Esophagus squamous epithelium (tissue), 5 donors: ENCODE measurements at places on chromosomes 6 and 20. TPM values are rescaled to one million over a fixed set of nuclear protein-coding genes. Genes with fewer than 3 reads are reported as not detected.

RAMACL gene
- total RNA-seq = 0.99 TPM

DNA sequence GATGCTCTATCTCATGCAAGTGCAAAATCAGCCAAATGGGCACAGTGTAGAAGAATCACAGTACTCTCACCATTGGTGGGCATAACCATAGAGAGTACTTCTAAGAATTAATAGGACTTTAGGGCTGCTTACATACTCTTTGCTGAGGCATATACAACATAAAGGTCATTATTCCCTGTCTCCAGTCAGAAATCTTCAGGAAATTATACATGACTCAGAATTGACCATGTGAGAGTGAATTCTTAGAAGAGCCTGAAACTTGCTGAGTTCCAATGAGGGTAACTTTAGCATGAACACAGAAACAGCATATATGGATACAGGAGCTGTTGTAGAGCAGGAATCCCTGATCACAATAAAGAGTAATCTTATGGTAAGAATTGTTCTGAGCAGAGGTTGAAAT lies 498.7 kb downstream of the TENT5A start:
- no peak for DNase-seq
- H3K4me3 ChIP-seq = no peak overlapping the region
- H3K36me3 ChIP-seq = no peaks in the 10 kb centered on the region
- H3K27ac ChIP-seq = no peak overlapping the region
- no peaks in the 10 kb centered on the region for H3K27me3 ChIP-seq

GRCh38 chr6:136783495-136784270 lies 8.6 kb downstream of the MAP3K5 start:
- H3K36me3 ChIP-seq = no peaks in the 10 kb centered on the region
- H3K4me1 ChIP-seq = peaks cover 32% of the 10 kb centered on the region
- H3K4me3 ChIP-seq = no peak overlapping the region
- peak overlapping the region; percentile 64 for H3K27ac ChIP-seq
- H3K27me3 ChIP-seq = no peaks in the 10 kb centered on the region

DNA sequence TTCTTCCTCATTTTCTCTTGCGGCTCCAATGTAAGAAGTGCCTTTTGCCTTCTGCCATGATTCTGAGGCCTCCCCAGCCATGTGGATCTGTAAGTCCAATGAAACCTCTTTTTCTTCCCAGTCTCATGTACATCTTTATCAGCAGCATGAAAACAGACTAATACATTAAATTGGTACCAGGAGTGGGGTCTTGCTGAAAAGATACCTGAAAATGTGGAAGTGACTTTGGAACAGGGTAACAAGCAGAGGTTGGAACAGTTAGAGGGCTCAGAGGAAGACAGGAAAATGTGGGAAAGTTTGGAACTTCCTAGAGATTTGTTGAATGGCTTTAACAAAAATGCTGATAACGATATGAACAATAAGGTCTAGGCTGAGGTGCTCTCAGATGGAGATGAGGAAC lies 316.7 kb upstream of the HS3ST5 start:
- H3K27ac ChIP-seq = no peak overlapping the region
- no peak for DNase-seq
- no peaks in the 10 kb centered on the region for H3K36me3 ChIP-seq
- H3K4me1 ChIP-seq = no peaks in the 10 kb centered on the region

GRCh38 chr20:33732166-33732970 lies 572 bp downstream of the ZNF341 start:
- H3K4me3 ChIP-seq = peak overlapping the region; percentile 82
- peaks cover 25% of the 10 kb centered on the region for H3K4me1 ChIP-seq
- H3K36me3 ChIP-seq = peaks cover 10% of the 10 kb centered on the region

DNA sequence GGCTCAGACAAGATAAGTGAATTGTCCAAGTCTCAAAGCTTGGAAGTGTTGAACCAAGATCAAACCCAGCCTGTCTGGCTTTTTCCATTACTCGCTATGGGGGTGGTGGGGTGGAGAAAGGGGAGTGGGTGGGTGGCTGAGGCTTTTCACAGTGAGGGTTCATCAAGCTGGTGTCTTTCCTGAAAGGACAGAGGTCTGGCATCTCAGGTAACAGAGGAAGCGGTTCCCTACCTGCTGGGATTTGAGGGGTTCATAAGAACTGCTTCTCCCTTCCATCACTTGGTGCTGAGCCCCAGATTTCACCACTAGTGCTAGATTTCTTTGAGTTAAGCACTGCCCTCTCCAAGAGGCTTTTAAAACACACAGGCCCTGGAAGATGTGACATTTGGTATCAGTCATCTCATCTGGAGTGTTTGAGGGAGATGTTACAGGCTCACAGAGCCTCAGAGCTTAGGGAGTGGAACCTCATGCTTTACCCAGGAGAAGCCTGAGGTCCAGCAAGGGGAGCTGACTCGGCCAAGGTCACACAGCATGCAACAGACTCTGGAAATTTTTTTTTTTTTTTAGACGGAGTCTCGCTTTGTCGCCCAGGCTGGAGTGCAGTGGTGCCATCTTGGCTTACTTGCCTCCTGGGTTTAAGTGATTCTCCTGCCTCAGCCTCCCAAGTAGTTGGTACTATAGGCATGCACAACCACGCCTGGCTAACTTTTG lies 6.0 kb upstream of the VEGFA start:
- no peak overlapping the region for H3K4me3 ChIP-seq
- no peak overlapping the region for H3K27ac ChIP-seq
- H3K36me3 ChIP-seq = no peaks in the 10 kb centered on the region
- peaks cover 6% of the 10 kb centered on the region for H3K4me1 ChIP-seq
- no peak for DNase-seq

SPDEF gene
- not detected for total RNA-seq

- H3K27me3 ChIP-seq = no peaks in the 10 kb centered on the region
- no peaks in the 10 kb centered on the region for H3K36me3 ChIP-seq
- H3K4me1 ChIP-seq = peaks cover 19% of the 10 kb centered on the region
- peak overlapping the region; percentile 97 for H3K4me3 ChIP-seq
- H3K27ac ChIP-seq = peak overlapping the region; percentile 74
Observed at GRCh38 chr20:3470208-3470626, 601 bp upstream of the ATRN start.

TRIM40 gene
- not detected for total RNA-seq

DNA sequence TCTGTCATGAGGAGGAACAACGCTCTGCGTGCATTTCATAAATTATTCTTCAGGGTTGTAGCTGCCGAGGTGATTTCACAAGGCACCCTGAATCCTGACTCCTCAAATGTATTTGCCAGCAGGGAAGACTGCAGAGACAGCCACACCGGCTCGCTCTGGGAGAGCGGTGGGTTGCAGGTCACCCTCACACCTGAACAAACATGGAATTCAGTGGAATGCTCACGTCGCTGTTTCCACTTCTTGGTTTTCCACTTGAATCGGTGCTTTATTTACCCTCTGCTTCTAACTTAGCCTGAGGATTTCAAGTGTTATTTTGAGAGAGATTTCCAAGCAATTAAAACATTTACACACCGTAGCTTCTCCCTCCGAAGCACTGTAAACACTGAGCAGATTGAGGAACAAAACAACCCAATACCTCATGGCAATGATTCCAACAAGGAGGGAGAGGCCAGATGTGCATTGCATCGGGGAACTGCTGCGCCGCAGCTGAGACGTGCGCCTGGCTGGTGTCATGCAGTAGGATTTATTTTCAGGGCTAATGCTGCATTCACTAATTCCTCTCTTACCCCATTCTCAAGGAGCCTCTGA lies 59.5 kb upstream of the GGTLC1 start:
- no peak overlapping the region for H3K4me3 ChIP-seq
- H3K27me3 ChIP-seq = no peaks in the 10 kb centered on the region
- no peaks in the 10 kb centered on the region for H3K36me3 ChIP-seq
- no peak overlapping the region for H3K27ac ChIP-seq

DNA sequence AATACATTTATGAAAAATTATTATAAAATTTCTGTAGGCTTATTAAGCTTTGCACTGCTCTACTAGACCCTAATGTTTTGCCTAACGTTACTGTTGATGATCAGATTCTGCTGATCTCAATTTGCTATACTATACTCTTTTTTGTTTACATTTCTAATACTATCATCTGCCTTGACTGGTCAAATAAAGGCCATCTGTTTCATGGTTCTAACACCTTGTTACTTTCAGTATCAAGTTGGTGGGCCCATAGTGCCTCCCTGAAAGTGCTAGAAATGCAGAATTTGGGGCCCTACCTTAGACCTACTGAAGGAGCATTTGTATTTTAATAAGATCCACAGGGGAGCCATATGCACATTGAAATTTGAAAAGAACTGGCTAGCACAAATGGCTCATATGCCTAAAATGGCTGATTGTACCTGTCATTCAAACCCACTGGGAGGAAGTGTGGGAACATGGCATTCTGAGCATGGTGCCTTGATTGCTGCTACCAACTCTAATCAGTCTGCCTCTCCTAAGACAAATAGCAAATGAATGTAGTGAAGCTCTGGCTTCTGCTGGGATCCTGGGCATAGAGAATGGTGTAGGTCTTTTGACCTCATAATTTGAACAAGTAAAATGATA lies 199.1 kb upstream of the BTBD3 start:
- no peak overlapping the region for H3K27ac ChIP-seq
- no peaks in the 10 kb centered on the region for H3K27me3 ChIP-seq
- no peak for DNase-seq
- no peaks in the 10 kb centered on the region for H3K36me3 ChIP-seq

FILIP1 gene
- total RNA-seq = 0.49 TPM

GRCh38 chr6:57224769-57225515 lies 2.8 kb upstream of the RAB23 start:
- no peak for DNase-seq

LTB gene
- total RNA-seq = 1.5 TPM

- no peak for DNase-seq
- H3K36me3 ChIP-seq = no peaks in the 10 kb centered on the region
- no peaks in the 10 kb centered on the region for H3K27me3 ChIP-seq
- no peak overlapping the region for H3K4me3 ChIP-seq
Observed at GRCh38 chr20:39676857-39677391, 714.8 kb downstream of the DHX35 start.

SNAI1 gene
- 1.3 TPM for total RNA-seq

SLC22A1 gene
- 0.38 TPM for total RNA-seq

GRCh38 chr6:106159531-106159940 lies 73.4 kb downstream of the PRDM1 start:
- no peak for DNase-seq
- H3K27me3 ChIP-seq = no peaks in the 10 kb centered on the region
- no peaks in the 10 kb centered on the region for H3K36me3 ChIP-seq
- no peak overlapping the region for H3K27ac ChIP-seq
- no peak overlapping the region for H3K4me3 ChIP-seq

DNA sequence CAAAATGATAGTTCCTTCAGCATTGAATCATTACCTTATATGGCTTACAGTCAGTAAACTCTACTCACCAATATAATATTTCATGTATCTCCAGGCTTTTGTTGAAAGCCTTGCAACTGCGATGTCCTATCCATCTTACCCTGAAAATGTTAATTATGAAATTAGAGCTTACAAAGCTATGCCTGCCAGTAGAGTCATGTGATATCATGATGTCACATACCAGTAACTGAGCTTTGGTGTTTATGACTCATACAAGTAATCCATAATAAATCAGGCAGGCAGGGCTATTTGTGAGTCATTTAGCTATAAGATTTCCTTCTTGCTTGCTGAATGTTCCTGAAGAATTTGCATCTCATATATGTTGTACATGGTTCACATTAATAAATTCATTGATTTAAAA lies 44.9 kb upstream of the FAM83B start:
- no peaks in the 10 kb centered on the region for H3K27me3 ChIP-seq
- H3K27ac ChIP-seq = no peak overlapping the region
- no peak for DNase-seq
- no peaks in the 10 kb centered on the region for H3K36me3 ChIP-seq
- H3K4me1 ChIP-seq = no peaks in the 10 kb centered on the region

HSPA1L gene
- 0.38 TPM for total RNA-seq

GRCh38 chr6:118382126-118382525 lies 166.0 kb upstream of the PLN start:
- no peaks in the 10 kb centered on the region for H3K36me3 ChIP-seq
- H3K27me3 ChIP-seq = no peaks in the 10 kb centered on the region
- H3K4me1 ChIP-seq = no peaks in the 10 kb centered on the region
- no peak overlapping the region for H3K27ac ChIP-seq
- H3K4me3 ChIP-seq = no peak overlapping the region

GRCh38 chr6:42230345-42231321 lies 13.0 kb upstream of the MRPS10 start:
- H3K27ac ChIP-seq = peak overlapping the region; percentile 40
- H3K4me1 ChIP-seq = no peaks in the 10 kb centered on the region
- no peak overlapping the region for H3K4me3 ChIP-seq

GRCh38 chr20:41874658-41875057 lies 256.5 kb upstream of the CHD6 start:
- H3K4me1 ChIP-seq = no peaks in the 10 kb centered on the region
- peaks cover 63% of the 10 kb centered on the region for H3K27me3 ChIP-seq
- H3K27ac ChIP-seq = no peak overlapping the region
- H3K4me3 ChIP-seq = no peak overlapping the region

GRCh38 chr6:73367761-73368355 lies 1.8 kb downstream of the OOEP start:
- H3K4me3 ChIP-seq = no peak overlapping the region
- H3K27ac ChIP-seq = no peak overlapping the region
- H3K4me1 ChIP-seq = no peaks in the 10 kb centered on the region
- no peak for DNase-seq

- H3K27ac ChIP-seq = peak overlapping the region; percentile 51
- H3K27me3 ChIP-seq = no peaks in the 10 kb centered on the region
- H3K4me1 ChIP-seq = no peaks in the 10 kb centered on the region
- H3K4me3 ChIP-seq = no peak overlapping the region
- no peaks in the 10 kb centered on the region for H3K36me3 ChIP-seq
Observed at GRCh38 chr6:113597231-113597583, 259.9 kb upstream of the MARCKS start.

DNA sequence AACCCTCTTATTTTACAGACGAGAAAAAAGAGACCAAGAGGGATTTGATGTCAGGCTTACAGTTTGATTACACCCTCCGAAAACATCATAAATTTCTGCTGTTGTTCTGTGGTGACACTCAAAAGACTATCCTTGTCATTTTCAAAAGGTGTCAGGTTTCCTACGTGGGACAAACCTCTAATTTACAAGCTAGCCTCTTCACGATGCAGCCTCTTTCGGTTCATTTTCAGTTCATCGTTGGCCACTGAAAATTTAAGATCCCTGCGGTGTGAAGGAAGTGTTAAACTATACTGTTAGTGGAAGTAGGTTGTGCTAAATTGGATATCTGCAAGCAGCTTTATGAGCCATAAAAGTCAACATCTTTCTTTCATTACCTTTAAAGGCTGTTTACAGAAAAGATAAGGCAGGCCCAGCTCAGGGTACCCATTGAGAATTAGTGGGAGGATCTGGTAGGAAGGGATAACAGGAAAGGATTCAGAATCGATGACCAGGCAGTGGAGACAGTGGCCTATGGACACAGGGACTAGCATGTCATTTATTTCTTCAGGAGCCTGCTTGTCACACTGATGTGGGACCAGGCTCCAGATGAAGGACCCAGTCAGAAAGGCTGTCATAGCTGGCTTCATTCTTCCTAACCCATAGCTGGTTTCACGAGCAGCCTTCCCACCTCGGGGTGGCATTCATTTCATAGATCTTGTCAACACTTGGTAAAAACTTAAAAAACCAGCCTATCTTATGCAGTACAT lies 329.1 kb upstream of the SOX4 start:
- no peaks in the 10 kb centered on the region for H3K27me3 ChIP-seq
- H3K4me3 ChIP-seq = no peak overlapping the region
